CD8-positive, alpha-beta T cell (primary cell): ENCODE measurements at places on chromosomes 16 and 17.

GRCh38 chr16:10256784-10257641 is 74.8 kb upstream of the GRIN2A start:
- DNase-seq, result peak; percentile 20

- DNase-seq, result no peak
Measured at GRCh38 chr17:6240001-6240400, 169.8 kb downstream of the WSCD1 start.

DNA sequence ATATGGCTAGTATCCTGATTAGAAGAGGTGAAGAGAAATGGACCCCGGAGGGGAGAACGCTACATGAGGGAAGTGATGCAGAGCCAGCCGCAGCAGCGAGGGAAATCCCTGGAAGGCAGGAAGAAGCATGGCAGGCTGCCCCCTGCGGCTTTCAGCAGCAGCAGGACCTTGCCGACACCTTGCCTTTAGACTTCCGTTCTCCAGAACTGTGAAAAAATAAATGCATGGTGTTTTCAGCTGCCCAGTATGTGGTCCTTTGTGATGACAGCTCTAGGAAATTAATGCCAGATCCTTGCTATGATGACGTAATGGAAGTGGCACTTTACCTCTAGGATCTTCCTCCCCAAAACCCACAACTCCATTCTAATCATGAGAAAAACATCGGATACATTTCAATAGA is 9.7 kb upstream of the ZFP1 start:
- peak; percentile 38 for DNase-seq

- no peak for DNase-seq
Measured at GRCh38 chr17:17987901-17988300, 15.2 kb downstream of the DRC3 start.

- DNase-seq, result no peak
Measured at GRCh38 chr16:53034306-53034705, 18.4 kb downstream of the CHD9NB start.

GRCh38 chr17:67685351-67685750 is 32.4 kb upstream of the NOL11 start:
- no peak for DNase-seq

DNA sequence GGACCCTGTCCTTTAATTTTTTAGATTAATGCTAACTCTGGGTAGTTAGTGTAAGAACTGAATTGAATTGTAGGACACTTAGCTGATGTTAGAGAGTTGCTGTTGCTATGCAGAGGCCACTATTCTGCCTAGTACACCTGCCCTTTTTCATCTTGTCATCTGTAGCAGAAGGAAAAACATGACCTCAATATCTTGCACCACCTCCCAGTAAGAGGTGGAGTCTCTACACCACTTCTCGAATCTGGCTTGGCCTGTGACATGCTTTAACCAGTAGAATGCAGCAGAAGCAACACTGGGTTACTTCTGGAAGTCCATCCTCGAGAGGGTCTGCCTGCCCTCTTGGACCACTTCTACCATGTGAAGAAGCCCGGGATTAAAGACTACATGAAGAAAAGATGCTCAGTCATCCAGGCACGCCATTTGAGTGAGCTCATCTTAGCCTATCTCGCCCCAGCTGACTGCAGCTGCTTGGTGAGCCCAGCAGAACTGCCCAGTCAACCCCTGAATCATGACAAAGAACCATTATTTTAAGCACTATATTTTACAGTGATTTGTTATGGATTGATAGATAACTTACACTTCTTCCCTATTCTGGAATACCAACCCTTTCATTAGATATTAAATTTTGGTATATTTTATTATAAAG is 153.5 kb downstream of the MYO1D start:
- DNase-seq, result no peak

DNA sequence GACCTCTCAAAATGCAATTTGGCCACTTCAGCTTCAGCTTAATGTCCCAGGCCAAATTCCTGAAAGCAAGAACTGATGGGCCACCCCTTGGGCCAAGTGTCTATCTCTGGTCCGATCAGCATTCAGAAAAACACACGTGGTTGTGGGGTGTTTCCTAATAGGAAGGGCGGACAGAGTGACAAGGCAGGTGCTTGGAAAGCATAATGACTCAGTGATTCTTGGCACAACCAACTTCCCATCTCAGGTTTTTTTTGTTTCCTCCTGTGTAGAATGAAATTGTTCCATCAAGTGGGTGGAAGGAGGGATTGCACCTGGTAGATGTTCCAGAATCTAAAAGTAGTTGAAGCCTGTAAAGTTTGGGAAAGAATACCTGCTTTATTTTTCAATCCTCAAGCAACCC is 155.6 kb downstream of the HS3ST2 start:
- no peak for DNase-seq
